Naive B cell (primary cell): ENCODE measurements at places on chromosomes 16 and 17. TPM values are rescaled to one million over a fixed set of nuclear protein-coding genes. Genes with fewer than 3 reads are reported as not detected.
A peak's percentile ranks its signal among the peaks of the same experiment; 100 is the strongest.

DNA sequence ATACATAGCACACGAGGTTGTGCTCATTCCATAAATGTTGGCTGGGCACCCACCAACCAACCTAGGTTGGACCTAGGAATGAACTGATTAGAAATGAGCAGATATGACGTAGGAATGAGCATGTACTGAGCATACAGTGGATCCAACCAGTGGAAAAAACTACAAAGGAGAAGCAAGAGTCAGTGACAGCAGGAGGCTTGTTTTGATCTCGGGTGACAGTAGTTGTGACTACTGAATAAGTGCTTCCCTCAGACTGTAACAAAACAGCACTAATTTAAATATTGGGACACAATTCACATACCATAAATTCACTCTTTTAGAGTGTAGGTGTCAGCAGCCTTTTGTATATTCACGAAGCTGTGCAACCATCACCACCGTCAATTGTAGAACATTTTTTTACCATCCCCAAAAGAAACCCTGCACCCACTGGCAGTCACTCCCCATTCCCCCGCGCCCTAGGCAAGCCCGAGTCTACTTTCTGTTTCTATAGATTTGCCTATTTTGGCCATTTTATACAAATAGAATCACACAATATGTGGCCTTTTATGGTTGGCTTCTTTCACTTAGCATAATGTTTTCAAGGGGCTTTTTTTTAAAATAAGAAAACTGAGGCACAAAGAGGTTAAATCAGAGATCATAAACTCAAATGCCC lies 7.0 kb downstream of the VAC14 start:
- H3K27ac ChIP-seq, result peak overlapping the region; percentile 26
- H3K27me3 ChIP-seq, result no peaks in the 10 kb centered on the region
- DNase-seq, result no peak
- H3K4me3 ChIP-seq, result no peak overlapping the region
- peaks cover 45% of the 10 kb centered on the region for H3K4me1 ChIP-seq

- peak overlapping the region; percentile 87 for H3K4me3 ChIP-seq
- no peaks in the 10 kb centered on the region for H3K27me3 ChIP-seq
- no peak overlapping the region for H3K27ac ChIP-seq
- peaks cover 15% of the 10 kb centered on the region for H3K4me1 ChIP-seq
- H3K36me3 ChIP-seq, result no peaks in the 10 kb centered on the region
These were observed 548 bp downstream of the HAGH start for GRCh38 chr16:1825864-1826690.

GRCh38 chr16:75062135-75062975 lies 54.2 kb downstream of the LDHD start:
- H3K4me3 ChIP-seq, result no peak overlapping the region
- peaks cover 4% of the 10 kb centered on the region for H3K4me1 ChIP-seq
- H3K36me3 ChIP-seq, result no peaks in the 10 kb centered on the region

DNA sequence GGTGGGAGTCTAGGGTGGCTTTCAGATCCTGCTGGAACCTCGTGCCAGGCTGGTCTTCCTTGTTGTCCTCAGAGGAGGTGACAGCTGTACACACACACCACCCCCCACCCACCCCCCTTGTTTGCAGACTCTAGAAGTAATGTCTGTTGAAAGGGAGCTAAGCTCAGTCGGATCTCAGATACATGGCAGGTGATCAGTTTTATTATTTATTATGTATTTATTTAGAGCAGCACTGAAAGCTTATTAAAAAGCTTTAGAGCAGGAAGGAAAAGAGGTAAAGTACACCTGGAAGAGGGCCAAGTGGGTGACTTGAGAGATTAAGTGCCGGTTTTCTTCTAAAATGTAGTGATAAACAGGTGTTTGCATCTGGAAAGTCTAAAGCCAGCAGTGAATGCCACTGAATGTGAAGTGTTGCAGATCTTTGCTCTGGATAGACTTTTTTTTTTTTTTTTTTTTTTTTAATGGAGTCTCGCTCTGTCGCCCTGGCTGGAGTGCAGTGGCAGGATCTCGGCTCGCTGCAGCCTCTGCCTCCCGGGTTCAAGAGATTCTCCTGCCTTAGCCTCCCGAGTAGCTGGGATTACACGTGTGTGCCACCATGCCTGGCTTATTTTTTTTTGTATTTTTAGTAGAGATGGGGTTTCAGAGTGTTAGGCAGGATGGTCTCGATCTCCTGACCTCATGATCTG lies 40.2 kb downstream of the FOXK2 start:
- H3K4me3 ChIP-seq, result no peak overlapping the region
- peaks cover 11% of the 10 kb centered on the region for H3K4me1 ChIP-seq
- H3K27me3 ChIP-seq, result no peaks in the 10 kb centered on the region
- no peaks in the 10 kb centered on the region for H3K36me3 ChIP-seq
- DNase-seq, result no peak

- DNase-seq, result no peak
- no peaks in the 10 kb centered on the region for H3K4me1 ChIP-seq
- H3K36me3 ChIP-seq, result no peaks in the 10 kb centered on the region
- H3K27ac ChIP-seq, result no peak overlapping the region
- H3K4me3 ChIP-seq, result no peak overlapping the region
These were observed 82.6 kb downstream of the NDEL1 start for GRCh38 chr17:8518326-8518725.

- peaks cover 4% of the 10 kb centered on the region for H3K36me3 ChIP-seq
- H3K27me3 ChIP-seq, result peaks cover 32% of the 10 kb centered on the region
- no peak overlapping the region for H3K4me3 ChIP-seq
These were observed 23.8 kb upstream of the ZNF469 start for GRCh38 chr16:88359008-88359407.

- peak overlapping the region; percentile 75 for H3K4me3 ChIP-seq
- DNase-seq, result no peak
- peaks cover 6% of the 10 kb centered on the region for H3K36me3 ChIP-seq
These were observed 1.2 kb downstream of the SRR start for GRCh38 chr17:2304931-2305330.

The HASPIN gene
- polyA plus RNA-seq, result 0.76 TPM

The MYH1 gene
- polyA plus RNA-seq, result not detected

The CHAD gene
- polyA plus RNA-seq, result not detected

The SSTR5 gene
- not detected for polyA plus RNA-seq

The MEFV gene
- polyA plus RNA-seq, result not detected
